ENCODE measurements at places on chromosomes 5 and 9.

GRCh38 chr5:80215523-80215922 is 40.3 kb downstream of the SERINC5 start:
- no peak for DNase-seq

GRCh38 chr9:121662359-121662758 is 10.9 kb downstream of the DAB2IP start:
- DNase-seq, result no peak

DNA sequence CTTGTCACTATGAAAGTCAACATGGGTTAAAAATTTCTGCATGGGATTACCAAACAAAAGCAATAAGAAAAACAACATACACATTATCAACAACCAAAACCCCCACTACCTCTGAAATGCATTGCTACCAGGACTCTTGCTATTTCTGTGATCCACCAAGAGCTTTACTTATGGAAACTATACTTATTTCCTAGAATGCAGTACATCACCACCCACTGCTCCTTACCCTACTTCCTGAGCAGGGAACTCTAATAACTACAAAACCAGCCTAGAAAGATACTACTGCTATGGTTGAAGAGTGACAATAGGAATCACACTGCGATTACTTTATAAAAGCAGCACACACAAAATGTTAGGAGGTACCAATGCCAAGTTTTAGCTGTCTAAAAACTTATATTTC is 22.2 kb downstream of the LURAP1L start:
- DNase-seq, result no peak

DNA sequence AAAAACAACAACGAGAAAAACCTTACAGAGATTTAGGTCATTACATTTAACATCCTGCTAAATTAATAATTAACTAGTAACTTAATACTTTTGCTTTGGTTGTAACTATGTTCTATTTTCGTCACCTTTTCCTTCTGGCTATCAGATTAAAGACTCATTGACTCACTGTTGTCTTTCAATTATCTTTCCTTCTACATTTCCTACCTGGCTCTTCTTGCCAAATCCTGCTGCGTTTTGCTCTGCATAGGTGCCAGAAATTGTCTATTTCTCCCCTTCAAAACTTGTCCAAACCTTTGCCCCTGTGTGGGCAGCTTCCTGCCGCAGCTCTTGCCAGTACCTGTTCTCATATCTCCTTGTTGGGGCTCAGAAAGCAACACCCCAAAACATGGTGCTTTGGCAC is 235.5 kb upstream of the ZNF608 start:
- no peak for DNase-seq

- DNase-seq, result no peak
Observed at GRCh38 chr9:91736311-91736710, 213.7 kb downstream of the ROR2 start.

GRCh38 chr9:71760901-71761300 is 7.4 kb downstream of the CEMIP2 start:
- DNase-seq, result no peak

DNA sequence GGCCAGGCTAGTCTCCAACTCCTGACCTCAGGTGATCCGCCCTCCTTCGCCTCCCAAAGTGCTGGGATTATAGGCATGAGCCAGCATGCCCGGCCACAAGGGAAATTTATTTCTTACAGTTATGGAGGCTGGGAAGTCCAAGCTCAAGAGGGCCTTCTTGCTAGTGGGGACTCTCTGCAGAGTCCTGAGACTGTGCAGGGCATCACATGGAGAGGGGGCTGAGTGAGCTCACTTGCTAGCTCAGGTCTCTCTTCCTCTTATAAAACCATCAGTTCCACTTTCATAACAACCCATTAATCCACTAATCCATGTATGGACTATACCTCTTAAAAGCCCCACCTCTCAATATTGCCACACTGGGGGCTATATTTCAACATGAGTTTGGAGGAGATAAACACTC is 5.1 kb upstream of the SPIN1 start:
- DNase-seq, result no peak

DNA sequence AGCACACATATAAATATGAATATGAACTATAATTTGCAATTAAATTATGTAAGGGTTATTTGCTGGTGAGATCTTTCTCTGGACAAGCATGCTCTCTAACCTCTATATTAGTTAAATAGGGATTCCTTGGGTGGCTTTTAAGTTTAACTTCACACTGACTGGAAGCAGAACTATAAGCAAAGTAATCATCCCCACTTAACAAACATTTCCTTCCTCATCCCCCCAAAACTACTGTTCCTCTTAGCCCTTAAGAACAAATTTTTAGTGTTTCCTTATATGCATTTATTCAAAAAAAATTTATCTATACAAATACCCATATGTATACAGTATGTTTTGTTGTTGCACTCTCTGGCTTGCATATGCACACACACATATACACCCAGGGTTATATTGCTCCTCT is 512.1 kb upstream of the MEF2C start:
- DNase-seq, result no peak

DNA sequence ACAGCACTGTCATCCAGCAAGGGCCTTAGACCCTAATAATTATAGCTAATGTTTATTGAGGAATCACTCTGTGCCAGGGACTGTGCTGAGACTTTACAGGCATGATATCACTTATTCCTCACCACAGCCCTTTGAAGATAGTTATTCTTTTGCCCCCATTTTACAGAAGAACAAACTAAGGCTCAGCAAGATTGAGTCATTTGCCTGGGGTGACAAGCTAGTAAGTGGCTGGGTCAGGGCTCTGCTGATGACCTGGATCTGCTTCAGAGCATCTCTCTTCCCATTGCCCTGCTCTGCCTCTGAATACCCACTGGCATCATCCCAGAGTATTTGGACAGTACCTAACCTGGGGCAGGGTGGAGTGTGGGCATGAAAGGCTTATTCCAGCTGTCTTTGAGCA is 11.8 kb downstream of the JADE2 start:
- DNase-seq, result no peak

DNA sequence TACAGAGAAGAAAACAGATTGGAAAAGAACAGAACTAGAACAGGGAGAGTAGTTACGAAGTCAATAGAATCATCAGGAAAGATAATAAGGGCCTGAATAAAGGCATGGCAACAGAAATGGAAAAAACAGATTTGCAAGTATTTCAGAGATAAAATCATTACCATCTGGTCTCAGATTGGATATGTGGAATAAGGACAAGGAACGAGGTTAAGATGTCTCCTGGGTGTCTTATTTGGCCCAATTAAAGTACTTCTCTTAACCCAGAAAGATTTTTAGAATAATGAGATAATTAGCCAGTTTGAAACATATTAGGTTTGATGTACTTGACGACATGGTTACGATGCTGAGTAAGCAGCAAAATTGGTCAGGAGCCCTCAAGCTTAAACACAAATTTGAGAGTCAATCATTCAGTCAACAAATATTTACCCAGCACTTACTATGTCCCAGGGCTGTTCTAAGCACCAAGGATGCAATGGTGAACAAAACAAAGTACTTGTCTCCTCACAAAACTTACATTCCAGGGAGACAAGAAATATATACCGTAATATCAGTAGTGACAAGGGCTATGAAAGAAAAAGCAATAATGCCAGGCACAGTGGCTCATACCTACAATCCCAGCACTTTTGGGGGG is 18.3 kb downstream of the RICTOR start:
- no peak for DNase-seq

Measured in T-helper 17 cell (primary cell).